ENCODE measurements at places on chromosomes 6 and 20.

GRCh38 chr6:151240036-151240685 is 394 bp downstream of the AKAP12 start:
- no peak for DNase-seq

- no peak for DNase-seq
Observed at GRCh38 chr20:23018432-23018831, 16.7 kb upstream of the SSTR4 start.

DNA sequence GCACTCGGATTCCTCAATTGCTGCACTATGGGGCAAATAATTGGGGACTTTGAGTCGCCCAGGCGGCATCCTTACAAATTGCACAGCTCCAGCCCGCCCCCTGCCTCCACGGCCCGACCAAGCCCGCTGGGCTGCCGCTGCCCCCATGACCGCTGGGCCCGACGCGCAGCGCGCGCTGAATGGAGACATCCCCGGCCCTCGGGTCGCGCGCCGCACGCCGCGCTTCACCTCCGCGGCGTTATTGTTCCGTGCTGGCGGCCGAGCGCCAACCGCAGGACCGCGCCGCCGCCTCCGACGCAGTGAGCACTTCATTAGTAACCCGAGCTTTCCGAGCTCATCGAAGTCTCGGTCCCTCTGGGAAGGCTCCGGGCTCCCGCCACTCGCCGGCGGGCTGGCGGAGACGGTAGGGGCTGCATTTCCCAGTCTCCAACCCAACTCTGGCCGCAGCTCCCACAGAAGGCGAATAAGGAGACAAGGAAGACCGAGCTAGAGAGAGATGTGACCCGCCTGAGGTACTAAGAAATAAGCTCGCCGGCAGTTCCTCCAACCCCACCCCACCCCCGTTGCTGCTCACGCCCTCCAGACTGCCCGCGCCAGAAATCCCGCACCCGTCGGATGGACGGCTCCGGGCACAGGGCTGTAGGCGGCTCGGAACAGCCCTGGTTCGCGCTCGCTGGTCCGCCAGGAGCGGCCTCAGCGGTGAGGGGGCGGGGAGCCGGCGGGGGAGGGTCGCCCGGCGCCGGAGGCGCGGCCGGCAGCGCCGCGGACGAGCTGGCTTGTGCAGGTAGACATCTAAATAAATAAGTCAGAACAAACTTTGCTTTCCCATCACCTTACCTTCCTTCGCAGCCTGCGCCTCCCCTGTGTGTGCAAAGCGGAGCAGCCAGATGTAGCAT is 703 bp downstream of the EPHA7 start:
- no peak for DNase-seq

DNA sequence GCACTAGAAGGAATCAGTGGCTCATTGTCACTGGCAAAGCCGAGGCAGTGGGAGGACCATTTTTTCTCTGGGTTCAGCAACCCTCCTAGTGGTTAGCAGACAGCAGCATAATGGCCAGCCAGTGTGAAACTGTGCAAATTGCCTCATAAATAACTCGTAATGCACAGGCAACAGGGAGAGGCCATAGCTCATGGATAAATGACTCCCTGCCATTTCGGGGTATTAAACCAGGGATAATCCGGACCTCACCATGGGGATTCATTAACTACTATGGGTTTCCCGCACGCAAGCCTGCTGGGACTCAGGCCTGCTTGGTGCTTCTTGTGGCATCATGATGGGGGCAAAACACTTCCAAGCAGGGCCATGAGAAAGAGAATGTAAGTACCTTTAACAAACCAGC is 158.2 kb upstream of the CHD6 start:
- DNase-seq, result no peak

DNA sequence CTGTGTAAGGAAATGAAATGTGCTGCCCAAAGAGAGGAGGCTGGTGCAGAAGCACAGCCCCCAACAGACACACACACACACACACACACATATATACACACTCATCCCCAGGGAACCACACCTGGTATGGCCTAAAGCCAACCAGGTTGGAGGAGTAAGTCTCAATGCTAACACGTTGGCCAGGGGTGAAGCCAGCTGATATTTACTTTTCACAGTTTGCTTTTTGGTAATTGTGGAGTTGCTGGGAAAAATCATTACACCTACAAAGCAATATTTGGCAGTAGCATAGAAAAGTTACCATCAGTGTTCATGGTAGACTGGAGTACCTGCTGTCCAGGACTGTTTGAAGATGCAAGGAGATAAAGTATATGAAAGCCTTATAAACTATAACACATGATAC is 50.3 kb upstream of the NAA20 start:
- DNase-seq, result no peak

DNA sequence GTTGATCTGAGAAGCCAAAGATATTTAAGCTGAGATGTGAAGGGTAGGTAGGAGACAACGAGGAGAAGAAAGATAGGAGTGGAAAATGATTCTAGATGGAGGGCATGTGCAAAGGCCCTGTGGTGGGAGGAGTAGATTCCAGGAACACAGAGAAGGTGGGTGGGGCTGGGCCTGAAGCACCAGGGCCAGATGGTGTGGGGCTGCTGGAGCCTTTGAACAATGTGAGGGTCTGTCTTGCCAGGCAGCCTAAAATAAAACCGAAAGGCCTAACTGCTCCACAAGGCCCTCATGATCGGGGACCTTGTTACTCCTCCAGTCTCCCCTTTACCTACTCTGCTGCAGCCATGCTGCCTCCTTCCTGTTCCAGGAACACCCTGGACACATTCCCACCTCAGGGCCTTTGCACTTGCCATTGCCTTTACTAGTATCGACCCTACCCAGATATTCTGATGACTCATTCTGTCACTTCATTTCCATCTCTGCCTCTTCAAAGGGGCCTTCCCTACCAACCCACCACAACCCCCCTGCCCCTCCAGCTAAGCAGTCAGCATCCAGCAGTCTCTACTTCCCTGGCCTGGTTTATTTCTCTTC is 20.0 kb downstream of the FAM110A start:
- DNase-seq, result no peak

DNA sequence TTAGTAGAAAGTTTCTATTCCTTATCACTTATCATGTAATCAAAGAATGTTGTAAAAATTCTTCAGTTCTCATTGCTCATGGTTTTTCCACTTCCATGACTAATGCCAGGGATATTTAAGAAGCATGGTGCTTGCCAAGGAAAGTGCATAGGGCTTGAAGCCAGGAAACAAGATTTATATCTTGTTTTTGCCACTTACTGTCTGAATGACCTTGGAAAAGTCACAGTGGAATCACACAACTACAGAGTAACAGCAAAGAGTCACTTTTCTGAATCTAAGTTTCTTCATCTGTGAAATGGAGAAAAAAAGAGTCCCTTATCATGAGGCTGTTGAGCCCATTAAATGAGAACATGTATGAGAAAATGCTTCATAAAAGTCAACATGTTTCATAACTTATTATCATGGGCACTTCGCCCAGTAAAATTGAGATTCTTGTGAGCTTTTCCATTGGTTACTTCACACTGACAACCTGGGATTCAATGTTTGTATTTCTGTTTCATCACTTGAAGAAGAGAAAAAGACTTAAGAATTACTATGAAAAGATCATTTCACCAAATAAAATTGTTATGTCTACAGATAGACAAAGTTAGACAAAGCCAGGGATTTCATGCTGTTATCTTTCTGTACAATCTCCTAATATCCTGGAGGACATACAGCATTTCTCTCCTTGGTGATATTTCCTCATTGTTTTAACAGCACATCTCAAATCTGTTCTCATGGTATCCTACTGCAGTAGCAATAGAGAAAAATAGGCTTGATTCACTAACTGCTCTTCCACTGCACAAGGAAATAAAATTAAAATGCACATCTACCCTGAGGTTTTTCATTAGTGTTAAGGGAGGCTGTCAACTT is 7.6 kb upstream of the BMP5 start:
- no peak for DNase-seq

GRCh38 chr6:37820718-37821079 is 1.2 kb downstream of the ZFAND3 start:
- DNase-seq, result no peak

DNA sequence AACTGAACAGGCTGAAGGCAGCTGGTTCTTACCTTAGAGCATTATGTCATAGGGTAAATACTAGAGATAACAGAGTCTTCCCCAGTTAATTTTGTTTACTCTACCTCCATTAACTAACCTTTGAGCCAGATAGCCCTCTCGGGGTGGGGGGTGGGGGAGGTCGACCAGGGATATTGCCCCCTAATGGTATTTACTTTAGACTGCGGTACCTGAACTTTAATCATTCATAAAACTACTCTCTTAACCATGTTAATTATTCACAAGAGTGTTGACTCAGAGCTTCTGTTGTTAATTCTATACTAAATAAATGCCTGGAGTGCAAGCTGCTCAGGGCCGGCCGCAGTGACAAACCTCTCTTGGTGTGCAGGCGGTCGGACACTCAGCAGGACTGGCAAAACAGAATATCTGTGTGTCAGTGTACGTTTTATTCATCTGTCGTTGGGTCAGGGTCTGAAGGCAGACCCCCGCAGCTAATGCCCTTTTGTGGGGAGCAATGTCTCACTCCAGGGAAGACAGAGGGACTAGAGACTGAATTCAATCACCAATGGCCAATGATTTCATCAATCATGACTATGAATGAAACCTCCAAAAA is 152.4 kb upstream of the COL21A1 start:
- DNase-seq, result no peak

DNA sequence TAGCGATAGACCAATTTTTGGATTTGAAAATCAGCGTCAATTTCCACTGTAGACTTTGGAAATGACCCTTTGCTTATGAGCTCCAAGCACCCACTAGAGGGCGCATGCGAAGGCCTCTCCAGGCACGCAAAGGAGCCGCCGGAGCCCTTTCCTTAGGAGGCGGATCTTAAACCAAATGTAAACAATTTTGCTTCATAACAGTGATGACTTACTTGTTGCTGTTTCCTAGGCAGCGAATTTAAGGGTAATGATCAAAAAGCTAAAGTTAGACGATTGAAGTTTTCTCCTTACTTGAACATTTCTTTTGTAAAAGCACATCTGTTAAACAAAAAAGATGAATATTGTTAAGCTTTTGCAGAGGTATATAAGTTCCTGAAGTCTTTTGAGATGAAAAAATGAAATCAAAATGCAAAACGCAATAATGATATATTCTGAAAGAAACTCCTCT is 29.2 kb upstream of the EXOC2 start:
- DNase-seq, result peak; percentile 83

GRCh38 chr20:2084703-2085102 is 16.9 kb upstream of the STK35 start:
- peak; percentile 88 for DNase-seq

- no peak for DNase-seq
Observed at GRCh38 chr20:1278993-1279392, 12.9 kb downstream of the SNPH start.

DNA sequence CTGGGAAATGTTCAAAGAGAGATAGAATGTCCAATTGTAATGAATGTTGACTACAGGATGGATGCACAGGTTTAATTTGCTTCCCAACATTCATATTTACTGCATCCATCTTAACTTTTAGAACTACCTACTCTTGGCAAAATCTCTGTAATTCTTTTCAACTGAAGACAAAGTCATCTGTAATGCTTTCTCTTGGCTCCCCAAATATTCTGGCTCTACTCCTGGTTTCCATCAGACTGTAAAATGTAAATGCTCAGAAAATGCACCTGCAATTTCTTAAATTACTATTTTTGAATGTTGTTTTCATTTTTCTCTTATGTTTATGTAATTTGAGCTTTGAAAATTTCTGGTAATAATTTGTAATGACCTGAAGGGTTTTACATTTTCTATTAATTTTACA is 480.8 kb upstream of the IMPG1 start:
- DNase-seq, result no peak

DNA sequence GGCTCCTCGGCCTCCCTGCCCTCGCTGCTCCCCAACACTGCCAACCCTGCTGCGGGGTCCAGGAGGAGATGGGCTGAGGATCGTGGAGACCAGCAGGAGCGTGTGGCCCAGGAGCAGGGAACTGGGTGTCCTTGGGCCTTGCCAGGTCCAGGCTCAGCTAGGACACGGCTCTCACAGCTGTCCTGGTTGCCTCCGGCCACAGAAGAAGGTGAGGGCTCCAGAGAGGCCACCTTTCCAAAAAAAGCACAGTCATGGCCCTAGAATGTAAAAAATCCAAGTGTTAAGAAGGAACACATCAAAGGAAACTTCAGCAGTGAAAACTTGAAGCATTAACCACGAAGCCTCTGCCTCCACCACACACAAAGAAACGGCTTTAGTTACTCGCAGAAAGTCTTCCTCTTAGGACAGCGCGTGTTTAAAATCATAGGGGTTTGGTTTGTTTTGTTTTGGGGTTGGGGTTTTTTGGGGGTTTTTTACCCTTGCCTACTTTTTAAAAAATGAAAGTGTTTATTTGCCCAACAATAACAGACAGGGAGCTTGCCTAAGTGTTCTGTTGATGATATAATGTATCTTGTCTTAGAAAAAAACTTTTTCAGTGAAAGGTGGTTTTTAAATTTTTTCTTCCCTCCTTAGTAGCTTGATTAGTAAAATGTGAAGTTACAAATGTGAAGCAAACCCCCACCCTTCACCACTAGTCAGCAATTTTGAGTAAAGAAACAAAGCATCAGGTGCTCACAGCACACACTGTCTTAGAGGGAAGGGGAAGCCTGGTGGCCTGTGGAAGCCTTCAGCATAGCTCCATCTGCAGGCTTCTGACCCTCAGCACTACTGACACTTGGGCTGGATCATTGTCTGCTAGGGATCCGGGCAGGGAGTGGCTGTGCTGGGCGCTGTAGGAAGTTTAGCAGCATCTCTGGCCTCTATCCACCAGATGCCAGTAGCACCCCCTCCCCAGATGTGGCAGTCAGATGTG is 60.0 kb downstream of the PTPN1 start:
- DNase-seq, result peak; percentile 84

DNA sequence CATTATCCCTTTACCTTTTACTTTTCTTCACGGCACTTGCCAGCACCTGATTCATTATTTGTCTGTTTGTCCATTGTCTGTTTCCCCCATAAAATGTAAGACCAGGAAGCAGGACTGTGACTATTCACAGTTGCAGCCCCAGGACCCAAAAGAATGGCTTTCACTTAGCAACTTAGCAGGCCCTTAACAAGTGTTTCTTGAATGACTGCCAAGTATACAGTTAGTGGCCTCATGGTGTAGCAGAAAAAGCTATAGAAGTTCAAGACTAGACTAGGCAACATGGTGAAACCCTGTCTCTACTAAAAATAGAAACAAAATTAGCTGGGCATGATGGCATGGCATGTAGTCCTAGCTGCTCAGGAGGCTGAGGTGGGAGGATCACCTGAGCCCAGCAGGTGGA is 4.3 kb downstream of the SLC26A8 start:
- no peak for DNase-seq

DNA sequence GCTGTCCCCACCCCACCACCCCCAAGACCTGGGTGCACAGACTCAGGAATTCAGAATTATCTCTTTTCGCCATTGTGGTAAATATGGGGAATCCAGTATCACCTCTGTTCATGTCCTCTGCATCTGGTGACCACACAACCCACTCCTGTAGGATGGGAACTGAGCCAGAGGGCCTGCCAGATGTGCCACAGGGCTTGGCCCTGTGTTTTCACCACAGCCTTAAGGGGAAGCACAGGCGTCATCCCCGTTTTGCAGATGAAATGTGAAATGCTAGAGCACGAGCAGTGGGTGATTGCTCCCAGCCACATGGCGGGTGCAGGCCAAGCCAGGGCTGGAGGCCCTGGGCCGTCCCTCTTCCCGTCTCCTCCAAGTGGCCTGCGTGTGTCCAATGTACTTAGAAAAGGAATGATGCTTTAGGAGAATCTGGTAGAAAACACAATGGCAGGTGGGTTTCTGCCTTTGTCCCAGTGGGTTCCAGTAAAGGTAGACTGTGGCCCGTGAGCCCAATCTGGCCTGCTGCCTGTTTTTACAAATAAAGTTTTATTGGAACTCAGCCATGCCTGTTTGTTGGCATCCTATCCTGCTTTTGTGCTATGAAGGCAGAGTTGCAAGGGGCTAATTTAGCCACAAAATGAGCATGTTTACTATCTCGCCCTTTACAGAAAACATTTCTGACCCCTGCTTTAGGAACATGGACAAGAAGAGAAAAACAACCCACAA is 309.2 kb downstream of the CDH4 start:
- no peak for DNase-seq

All from suppressor macrophage (primary cell).